ENCODE measurements at places on chromosomes 11 and 22. TPM values are rescaled to one million over a fixed set of nuclear protein-coding genes. Genes with fewer than 3 reads are reported as not detected.
A peak's percentile ranks its signal among the peaks of the same experiment; 100 is the strongest.

DNA sequence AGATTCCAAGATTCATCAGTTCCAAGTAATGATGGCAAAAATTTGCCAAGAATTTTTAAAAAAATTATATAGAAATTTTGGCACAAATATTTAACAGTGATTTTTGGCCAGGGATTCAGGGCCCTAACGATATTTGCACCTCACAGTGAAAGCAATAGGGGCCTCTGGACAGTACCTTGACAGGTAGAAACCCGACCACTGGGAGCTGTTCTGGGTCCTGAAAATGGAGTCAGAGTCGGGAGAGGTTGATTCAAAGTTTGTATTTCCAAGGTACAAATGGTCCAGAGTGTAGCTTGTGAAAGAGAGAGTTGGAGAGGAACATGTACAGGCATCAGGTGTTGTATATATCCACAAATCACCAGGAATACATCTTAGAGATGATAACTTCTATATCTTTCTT lies 41.6 kb downstream of the MRGPRX2 start:
- no peak for DNase-seq

DNA sequence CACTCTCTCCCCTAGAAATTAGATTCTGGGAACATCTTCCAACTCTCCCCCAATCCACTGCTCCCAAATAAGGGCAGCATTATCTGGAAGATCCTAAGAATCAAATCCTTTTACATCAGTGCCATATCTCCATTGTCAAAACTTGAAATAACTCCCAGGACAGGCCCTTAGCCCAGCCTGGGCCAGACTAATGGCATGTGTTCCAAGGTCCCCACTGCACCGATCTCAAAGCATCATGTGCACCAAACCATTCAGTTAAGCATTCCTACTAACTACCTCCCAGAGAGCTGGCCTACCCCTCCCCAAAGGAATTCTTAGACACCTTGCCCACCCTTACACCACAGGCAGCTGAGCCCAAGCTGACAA lies 44.2 kb upstream of the POU2AF1 start:
- DNase-seq: no peak

Gene GDPD4
- not detected for total RNA-seq

DNA sequence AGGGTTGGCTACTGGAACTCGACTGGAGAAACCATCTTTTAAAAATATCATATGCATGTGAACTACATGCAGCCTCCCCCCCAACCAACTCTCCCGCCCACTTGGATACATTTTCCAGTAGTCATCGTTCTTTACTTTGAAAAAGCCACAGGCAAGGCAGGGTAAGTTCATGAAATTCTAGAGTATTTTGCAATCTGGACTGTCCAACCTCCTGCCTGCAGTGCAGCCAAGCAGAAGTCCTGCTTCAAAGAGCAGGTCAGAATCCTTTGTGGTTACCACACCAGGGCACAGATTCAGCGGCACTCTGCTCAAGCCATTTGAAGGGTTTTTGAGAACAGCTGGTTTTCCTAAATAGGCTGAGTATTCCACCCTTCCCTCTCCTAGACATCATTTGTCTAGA lies 12.1 kb downstream of the ELF5 start:
- DNase-seq: peak; percentile 94

- peak; percentile 85 for DNase-seq
These were observed 260.4 kb upstream of the ARHGAP20 start for GRCh38 chr11:110972640-110973039.

All from fibroblast of lung (primary cell).